Activated T-helper 9 cell treated with anti-CD3 and anti-CD28 coated beads, Interleukin-2, amount 50 U/mL, for 16 hours (primary cell): ENCODE measurements at places on chromosomes 3 and 15.

GRCh38 chr3:13879946-13880810 lies at the start of gene WNT7A:
WNT7A (minus strand) TSS chr3:13880071; CDS start chr3:13879816, 255 bp downstream.
- DNase-seq: peak; percentile 50

DNA sequence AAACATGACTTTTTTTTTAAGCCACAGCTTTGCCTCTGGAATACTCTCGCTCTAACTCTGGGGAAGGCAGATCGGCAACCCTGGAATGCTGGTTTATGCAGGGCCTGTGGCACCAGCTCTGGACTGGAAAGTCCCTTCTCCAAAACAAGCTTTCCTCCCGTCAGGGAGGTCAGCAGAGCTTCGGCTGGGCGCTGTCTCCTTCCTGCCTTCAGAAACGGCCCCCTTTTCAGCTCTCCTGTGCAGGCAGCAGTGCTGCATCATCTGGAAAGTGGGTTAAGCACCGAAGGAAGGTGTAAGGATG lies 42.7 kb upstream of the SKOR1 start:
- no peak for DNase-seq

DNA sequence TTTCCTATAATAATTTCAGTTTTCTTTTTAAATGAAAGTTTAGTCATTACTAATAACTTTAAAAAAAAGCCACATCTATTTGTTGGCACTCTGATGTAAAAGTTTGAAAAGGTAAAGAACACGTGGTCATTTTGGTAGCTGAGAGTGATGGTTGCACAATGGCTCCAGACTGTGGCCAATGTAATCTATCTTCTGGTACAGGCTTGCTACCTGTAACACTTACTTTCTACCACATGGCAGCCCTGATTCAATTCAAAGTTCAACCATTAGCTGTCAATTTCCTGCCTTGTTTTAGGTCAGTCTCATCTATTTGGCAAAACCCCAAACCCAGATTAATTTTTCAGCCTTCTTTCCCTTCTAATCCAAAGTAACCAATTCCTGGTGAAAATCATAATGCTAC lies 126.1 kb downstream of the TUSC7 start:
- DNase-seq: no peak

DNA sequence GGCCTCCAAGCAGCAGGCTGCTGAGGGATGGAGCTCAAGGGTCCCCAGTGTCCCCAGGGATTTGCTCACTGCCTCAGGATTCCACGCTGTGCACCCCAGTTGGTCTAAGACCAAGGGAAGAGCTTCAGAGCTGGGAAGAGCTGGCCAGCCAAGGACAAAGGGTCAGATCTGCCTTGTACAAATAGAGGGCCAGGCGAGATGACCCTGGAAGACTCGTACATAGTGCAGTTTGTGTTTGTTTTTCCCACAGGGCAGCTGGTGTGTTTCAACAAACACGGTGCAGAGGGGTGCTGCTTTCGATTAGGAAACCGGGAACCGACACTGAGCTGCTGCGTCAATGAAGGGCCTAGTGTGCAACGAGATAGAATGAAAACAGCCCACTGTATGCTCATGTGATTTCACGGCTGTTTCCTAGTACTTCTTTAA lies 56.1 kb upstream of the TRPM1 start:
- DNase-seq: no peak

DNA sequence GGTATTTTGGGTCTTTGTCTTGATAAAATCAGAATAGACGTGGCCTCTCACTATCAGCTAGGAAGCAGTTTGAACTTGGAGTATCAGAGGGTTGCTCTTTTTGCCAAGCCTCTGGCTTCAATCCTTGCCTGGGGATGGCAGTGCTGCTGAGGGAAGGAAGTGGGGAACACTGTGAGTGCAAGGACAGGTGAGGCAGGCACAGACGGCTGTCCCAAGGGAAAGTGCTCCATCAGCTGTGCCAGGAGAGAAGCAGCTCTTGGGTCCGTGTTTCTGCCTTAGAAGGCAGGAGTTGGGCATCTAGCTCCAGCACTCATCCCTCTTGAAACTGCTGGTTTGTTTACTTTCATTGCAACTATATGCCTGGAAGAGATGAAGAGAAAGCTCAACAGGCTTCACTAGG lies 33.2 kb downstream of the PML start:
- no peak for DNase-seq

DNA sequence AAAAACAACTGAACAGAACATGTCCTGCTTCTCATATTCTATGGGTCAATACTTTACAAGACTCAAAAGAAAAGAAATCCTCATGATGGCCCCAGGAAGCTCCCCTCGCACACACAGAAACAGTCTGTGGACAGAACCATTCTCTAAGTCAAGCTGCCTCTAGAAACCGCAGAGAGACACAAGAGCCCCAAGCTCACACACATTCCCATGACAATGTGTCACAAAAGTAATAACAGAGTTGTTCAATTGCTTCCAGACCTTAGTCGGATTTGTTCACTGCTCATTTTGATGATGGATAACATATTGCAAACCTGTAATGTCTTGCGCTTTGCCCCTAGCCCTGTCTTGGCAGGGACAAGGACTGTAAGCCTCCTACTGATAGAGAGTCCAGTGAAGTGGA lies 60.9 kb downstream of the UMPS start:
- no peak for DNase-seq

DNA sequence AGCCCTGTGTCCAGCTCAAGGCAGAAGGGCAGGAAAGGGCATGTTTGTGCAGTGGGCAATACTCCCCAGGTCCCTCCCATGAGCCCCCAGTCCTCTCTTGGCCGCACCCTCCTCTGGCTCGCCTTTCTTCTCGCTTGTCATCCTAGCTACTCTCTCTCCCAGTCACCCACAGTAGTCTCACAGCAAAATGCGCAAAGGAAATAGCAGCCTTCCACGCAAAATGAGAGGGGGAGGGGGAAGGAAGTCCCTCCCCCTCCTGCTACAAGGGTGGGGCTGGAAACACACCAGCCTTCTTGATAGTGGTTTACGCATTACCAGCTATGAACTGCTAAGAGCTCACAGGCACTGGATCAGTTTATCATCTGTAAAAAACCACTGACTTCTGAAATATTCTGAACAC lies 83.8 kb downstream of the GADL1 start:
- no peak for DNase-seq

DNA sequence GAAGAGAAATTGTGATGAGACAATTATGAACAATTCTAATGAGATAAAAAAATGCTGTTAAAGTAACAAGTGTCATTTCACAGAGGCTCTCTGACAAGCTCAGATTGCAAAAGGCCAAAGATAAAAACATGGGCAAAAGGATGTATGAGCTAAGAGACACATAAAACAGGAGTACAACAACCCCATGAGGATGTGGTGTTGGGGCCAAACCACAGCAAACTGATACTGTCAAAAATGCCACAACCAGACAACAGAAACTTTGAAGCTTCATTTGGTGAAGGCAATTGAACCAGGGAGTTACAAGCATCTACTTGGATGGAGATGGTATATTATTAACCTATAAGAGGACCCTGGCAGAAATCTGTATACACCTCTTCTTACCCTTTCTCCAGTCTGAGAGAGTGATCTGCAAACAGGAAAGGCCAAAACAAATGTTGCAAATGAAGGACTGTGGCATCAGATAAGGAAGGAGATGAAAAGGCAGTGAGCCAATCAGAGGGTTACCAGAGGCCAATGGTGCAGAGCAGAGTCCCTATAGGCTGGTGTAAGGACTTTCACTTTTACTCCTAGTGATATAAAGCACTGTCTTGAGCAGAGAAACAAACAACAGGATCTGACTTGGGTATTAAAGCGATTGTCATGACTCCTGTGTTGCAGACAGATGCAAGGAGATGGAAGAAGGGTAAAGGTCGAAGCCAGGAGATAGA lies 659.0 kb downstream of the NTRK3 start:
- no peak for DNase-seq

- peak; percentile 17 for DNase-seq
Observed at GRCh38 chr15:51681303-51681963, at the start of gene SCG3. SCG3 (plus strand) TSS chr15:51681503; CDS start chr15:51681756, 253 bp downstream.

GRCh38 chr3:16520241-16520969 lies 6.9 kb upstream of the RFTN1 start:
- DNase-seq: no peak

GRCh38 chr3:46194868-46195553 lies 13.1 kb downstream of the CCR1 start:
- no peak for DNase-seq

- DNase-seq: no peak
Observed at GRCh38 chr3:116256843-116257485, 188.3 kb downstream of the LSAMP start.

DNA sequence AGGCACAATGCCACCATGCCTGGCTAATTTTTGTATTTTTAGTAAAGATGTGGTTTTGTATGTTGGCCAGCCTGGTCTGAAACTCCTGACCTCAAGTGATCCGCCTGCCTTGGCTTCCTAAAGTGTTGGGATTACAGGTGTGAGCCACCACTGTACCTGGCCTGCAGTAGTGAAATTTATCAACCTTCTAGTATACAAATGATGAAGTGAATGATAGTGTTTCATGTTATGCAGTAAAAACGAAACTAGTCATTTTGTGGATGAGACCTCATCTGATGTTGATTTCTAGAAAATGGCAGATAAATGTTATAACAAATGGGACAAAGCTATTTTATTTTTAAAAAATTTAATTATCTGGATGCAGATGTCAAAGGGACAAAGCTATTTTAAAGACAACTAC lies 32.9 kb downstream of the NXPE3 start:
- DNase-seq: no peak

GRCh38 chr3:83601704-83602103 lies 1357.1 kb upstream of the CADM2 start:
- DNase-seq: no peak

DNA sequence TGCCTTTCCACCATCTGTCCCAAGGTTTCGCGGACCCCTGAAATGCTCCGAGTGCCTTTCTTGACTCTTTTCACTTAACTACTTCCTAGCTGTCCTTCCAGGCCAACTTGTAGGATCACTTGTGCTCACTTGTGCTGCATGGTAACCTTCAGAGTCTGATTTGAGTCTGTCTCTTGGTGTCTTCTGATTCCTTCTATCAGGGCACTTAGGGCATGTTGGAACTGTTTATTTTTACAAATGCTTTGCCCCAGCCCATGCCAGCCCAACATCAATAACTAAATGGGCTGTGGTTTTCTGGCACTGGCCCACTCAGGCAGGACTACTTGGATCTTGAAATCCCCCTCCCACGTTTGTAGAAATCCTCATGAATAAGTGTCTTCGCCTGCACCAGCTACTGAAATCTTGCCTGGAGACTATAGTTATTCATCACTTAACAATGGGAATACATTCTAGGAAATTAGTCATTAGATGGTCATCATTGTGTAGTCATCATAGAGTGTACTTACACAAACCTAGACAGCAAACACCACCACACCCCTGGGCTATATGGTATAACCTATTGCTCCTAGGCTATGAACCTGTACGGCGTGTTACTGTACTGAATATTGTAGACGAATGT lies 123.1 kb upstream of the STRIT1 start:
- DNase-seq: no peak

DNA sequence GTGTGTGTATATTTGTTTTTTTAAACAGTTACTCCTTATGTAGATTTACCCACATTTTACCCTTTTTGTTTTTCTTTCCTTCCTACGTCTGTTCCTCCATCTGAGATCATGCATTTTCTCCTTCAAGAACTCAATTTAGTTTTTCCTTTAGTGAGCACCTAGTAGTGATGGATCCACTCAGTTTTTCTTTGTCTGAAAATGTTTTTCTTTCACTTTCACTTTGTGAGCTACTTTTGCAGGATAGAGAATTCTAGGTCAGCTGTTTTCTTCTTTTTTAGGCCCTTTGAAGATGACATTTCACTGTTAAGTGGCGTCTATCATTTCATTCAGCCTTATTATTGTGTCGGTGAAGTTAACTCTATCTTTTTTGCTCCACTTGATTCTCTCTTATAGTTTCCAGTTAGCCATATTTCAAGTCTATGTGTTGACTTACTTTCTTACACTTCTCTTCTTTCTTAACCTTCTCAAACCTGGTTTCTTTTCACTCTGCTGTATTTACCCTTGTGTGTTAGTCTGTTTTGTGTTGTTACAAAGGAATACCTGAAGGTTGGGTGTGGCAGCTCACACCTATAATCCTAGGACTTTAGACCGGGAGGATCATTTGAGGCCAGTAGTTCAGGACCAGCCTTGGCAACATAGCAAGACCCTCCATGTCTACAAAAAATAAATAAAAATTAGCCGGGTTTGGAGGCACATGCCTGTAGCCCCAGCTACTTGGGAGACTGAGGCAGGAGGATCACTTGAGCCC lies 55.8 kb downstream of the PRKCI start:
- DNase-seq: no peak

DNA sequence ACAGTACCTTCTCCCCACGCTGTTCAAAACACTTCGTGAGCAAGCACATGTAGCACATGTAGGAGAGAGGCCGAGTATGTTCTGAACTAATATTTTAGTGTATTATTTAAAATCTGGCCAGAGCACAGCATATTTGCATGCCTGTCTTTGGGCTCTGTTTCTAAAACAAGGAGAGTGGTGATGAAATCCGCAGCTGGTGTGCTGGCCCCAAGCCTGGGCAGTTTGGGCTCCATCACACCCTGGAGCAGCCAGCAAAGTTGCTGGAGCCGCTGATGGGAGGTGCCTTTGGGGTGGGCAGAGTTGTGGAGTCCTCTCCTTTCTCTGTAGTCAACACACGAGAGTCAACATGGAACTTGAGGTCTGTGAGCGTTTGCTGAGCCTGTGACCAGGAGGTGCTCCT lies 116.6 kb downstream of the SLCO3A1 start:
- DNase-seq: no peak

- no peak for DNase-seq
Observed at GRCh38 chr3:104397713-104398112, 969.0 kb upstream of the ALCAM start.

GRCh38 chr3:178001670-178002101 lies 534.5 kb upstream of the KCNMB2 start:
- DNase-seq: no peak

GRCh38 chr15:75531041-75531450 lies 48.1 kb downstream of the PTPN9 start:
- DNase-seq: no peak

DNA sequence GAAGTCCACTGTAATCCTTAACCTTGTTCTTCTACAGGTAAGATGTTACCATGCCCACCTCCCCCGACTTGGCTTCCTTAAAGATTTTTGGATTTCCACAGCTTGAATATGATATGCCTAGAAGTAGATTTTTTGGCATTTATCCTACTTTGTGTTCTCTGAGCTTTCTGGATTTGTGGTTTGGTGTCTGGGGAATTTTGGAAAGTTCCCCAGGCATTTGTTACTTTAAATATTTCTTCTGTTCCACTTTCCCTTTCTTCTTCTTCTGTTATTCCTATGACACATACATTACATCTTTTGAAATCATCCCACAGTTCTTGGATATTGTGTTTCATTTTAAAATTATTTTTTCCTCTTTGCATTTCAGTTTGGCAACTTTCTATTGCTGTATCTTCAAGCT lies 122.1 kb upstream of the TMEM108 start:
- no peak for DNase-seq

- no peak for DNase-seq
Observed at GRCh38 chr3:151974067-151974466, 100.6 kb downstream of the SUCNR1 start.

DNA sequence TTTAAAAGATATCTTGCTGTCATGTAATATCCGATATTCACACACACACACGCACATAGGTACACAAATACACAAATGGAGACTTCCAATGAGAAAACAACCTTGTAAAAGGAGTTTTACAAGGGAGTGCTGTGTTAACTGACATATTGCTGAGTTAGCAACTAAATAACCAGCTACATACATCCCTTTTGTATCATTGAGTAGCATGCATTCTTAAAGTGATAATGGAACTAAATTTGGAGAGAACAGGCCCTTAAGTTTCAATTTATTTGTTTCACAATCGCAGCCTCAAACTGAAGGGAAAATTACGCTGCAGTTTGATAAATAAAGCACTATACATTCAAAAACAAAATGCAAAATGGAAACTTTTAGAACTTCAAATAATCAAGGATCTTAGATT lies 1046.0 kb upstream of the NR2F2 start:
- no peak for DNase-seq
